ENCODE measurements at places on chromosomes 6 and 20.

DNA sequence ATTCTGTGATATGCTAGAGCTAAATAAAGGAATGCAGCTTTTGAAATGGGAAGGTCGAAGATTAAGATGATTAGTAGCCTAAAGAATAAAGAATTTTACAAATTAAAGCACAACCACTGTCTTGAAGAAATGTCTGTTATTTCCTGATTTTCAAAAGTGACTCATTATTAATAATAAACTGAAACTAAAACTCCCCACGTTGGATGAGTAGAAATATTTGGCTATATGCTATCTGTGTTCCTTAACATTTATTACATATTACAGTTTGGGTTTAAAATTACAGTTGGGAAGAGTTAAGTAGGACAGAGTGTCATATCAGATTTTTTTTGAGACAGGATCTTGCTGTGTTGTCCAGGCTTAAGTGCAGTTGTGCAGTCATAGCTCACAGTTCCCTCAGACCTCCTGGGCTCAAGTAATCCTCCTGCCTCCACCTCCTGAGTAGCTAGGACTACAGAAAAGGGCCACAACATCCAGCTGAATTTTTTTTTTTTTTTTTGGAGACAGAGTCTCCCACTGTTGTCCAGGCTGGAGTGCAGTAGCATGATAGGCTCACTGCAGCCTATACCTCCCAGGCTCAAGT is 47.1 kb downstream of the AKIRIN2 start:
- no peak for DNase-seq

DNA sequence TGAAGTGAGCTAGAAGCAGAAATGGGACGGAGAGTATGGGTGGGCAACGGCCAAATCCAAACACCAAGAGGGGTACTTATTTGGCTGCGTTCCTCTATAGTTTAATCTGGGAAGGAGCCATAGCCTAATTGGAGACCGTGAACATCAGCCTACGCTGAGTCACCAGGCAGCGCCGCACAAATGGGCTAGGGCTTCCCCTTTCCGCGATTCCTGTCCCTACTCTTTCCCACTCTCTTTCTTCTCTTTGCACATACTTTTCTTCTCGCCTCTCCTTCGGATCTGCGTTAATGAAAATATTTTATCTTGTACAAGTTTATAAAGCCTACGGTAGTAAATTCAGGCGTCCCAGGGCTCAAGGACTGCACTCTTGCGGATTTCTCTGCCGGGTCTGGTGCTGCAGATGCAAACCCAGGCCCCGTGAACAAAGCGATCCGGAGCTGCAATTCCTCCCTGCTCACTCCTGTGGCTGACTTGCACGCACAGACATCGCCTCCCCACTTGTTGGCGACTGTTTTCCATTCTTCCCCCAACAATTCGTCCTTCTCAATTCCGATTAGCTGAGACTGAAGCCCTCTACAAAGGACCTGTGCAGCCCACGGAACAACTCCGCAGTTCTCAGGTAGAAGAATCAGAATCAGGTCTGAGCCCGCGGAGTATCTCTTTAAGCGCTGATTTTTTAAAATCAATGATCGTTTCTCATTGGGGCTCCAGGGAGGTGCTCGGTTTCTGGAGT is 4.2 kb upstream of the TBX18 start:
- no peak for DNase-seq

DNA sequence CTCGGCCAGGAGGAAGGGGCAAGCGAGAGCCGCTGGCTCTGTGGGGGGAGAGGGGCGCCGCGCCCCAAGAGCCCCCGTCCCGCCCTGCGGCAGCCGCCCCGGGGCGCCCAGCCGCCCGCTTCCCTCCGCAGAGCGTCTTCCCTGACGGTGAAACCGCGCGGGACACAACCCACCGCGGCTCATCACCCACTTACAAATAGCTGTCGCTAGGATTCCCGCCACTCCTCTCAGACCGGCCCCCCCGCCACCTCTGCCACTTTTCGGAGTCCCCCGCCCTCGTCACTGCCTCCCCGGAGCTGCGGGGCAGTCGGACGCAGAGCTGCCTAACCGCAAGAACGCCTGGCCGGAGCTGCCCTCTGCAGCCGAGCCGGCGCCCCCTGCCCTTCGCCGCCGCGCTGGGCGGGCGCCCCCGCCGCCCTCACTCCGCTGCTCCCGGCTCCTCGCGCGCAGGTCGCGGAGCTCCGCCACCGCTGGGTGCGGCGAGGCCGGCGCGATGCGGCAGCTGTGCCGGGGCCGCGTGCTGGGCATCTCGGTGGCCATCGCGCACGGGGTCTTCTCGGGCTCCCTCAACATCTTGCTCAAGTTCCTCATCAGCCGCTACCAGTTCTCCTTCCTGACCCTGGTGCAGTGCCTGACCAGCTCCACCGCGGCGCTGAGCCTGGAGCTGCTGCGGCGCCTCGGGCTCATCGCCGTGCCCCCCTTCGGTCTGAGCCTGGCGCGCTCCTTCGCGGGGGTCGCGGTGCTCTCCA is at the start of gene SLC35D3:
Gene SLC35D3 (plus strand): TSS at position 366 of the 749 bp plus-strand sequence. CDS start 128 bp downstream, at position 494.
- DNase-seq: peak; percentile 18

DNA sequence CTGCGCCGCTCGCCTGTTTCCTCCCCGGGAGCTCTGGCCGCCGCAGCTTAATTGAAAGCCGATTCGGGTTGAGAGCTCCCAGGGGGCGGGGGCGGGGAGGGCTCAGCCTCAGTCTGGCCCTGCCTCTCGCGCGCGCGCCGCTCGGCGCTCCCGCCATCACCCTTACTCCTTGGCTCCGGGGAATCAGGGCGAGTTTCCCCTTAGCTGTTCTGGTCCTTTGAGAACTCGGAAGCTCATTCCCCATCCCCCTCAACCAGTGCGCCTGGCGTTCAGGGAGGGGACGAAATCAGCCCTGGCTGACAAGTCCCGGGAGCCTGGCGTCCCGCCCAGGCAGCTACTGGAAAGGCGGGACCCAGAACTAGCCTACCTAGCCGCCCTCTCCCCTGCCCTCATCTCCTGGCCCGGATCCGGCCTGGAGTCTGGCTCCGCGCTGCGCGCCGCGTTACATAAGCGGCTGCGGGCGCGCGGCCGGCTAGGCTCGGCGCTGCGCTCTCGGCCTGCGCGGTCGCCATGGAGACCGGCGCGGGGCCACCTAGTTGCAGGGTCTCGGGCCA is 2.8 kb downstream of the SLC12A5 start:
- DNase-seq: no peak

DNA sequence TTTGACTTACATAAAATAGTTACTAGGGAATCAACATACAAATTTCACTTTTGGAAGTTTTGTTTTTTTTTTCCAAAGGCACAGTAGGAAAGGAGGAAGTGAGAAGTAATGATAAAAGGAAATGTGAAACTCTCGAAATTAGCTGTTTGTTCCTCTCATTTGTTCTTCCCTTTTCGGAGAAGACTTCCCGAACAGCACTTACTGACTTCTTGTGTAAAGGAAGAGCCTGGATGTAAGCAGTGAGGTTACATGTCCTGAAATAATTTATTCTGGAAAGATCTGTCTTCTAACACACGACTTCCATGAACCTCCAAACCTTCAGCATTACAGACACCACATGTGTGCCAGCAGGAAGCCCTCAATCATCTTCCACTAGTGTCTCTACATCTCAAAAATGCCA is 59.1 kb downstream of the KIF16B start:
- DNase-seq: no peak

GRCh38 chr6:136655239-136656014 is 105.2 kb upstream of the MAP7 start:
- no peak for DNase-seq

DNA sequence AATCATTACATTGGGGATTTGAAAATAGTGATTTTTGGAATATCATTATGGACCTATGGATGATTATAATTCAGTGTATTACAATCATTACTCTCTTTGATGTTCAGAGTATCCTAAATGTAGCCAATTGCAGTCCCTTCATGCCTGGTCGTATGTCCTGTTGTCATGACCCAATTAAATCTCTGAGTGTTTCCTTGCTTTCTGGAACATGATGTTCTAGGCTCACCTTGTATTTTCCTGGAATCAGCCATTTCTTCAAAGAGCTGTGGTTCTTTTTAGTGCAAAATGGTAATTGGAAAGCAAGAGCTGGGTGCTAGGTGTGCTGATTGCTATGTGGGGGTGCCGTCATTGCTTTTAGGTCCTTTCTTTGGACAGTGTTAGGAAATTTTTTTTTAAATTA is 100.7 kb upstream of the RNF24 start:
- DNase-seq: no peak

GRCh38 chr6:158801655-158802294 is 17.4 kb downstream of the EZR start:
- no peak for DNase-seq

GRCh38 chr6:118931436-118931835 is 3.5 kb downstream of the MCM9 start:
- DNase-seq: no peak

- no peak for DNase-seq
Measured at GRCh38 chr6:56279331-56280080, 32.1 kb upstream of the COL21A1 start.

- no peak for DNase-seq
Measured at GRCh38 chr6:113500221-113500620, 356.9 kb upstream of the MARCKS start.

DNA sequence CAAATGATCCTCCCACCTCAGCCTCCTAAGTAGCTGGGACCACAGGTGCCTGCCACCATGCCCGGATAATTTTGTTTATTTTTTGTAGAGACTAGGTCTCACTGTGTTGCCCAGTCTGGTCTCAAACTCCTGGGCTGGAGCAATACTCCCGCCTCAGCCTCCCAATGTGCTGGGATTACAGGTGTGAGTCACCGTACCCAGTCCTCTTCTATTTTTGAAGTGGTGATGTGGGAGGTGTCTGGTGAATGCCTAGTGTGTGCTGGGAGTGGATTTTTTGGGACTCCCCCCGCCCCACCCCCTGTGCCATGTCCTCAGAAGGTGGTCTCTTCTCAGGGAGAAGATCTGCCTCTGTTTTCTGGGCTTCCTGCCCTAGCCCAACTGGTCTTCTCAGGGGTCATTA is 47.9 kb upstream of the CLDN20 start:
- no peak for DNase-seq

- DNase-seq: no peak
Measured at GRCh38 chr6:46291275-46291633, 120.5 kb upstream of the ENPP5 start.

- DNase-seq: no peak
Measured at GRCh38 chr6:118952683-118953082, 17.7 kb upstream of the MCM9 start.

- DNase-seq: peak; percentile 39
Measured at GRCh38 chr6:27188061-27188884, 59.2 kb upstream of the PRSS16 start.

DNA sequence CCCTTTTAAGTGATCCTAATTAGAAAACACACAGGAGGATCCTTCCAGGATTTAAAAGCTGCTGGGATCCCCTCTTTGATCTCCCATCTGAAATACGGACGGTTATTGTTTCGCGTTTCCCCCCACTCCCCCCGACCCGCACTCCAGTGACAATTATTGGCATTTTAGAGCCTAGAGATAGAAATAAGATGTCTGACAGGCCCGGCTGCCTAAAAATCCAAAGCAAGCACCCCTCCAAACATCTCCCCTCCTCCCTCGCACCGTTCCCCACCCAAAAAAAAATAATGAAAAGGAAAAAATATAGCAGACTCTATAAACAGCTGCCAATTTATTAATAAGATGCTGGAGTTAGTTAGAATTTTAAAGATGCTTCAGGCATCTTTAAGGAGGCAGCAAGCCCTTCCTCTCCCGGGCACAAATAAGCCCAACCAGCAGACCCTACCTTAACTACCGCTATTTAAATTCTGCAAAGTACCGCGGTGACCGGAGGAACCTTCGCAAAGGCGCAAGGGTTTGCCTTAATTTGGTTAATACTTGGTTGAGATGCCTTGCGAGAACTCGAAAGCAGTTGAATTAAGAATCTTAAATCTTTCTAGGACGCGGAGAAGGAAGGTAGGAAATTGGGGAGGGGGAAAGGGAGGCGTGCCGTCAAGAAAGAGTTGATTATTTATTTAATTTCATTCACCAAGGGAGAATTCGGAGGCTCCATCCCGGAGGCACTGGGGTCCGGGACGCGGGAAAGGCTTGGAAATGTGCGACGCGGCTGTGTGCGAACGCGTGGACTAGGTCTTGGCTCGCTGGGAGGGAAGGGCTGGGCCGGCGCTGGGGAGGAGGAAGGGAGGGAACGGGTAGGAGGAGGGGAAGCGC is 1.5 kb upstream of the ISM1 start:
- DNase-seq: no peak

DNA sequence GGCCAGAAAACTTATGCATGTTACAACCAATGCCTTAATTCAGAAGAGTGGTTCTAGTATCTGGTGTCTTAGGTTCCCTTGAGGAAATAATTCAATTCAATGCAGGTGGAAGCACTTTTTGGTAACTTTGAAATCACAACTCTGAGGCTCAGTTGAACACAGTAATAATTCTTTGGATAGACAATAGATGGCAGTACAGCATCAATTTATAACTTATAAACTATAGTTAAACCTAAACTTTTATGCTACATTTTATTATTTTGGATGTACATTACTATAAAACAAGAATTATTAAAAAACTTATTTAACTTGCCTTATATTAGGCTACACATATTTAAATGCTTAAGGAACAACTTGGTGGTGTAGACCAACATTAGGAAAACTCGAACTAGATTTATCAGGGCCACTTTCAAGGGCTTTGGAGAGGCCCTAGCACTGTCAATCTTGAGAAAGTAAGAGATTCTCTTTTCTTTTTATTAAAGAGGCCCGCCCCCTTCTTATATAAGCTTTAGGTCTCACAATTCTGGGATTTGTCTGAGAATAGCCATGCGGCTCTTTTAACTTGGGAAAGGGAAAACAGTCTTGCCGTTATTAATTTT is 85.9 kb downstream of the CRYBG1 start:
- no peak for DNase-seq

- no peak for DNase-seq
Measured at GRCh38 chr20:51463998-51464397, 78.5 kb downstream of the NFATC2 start.

DNA sequence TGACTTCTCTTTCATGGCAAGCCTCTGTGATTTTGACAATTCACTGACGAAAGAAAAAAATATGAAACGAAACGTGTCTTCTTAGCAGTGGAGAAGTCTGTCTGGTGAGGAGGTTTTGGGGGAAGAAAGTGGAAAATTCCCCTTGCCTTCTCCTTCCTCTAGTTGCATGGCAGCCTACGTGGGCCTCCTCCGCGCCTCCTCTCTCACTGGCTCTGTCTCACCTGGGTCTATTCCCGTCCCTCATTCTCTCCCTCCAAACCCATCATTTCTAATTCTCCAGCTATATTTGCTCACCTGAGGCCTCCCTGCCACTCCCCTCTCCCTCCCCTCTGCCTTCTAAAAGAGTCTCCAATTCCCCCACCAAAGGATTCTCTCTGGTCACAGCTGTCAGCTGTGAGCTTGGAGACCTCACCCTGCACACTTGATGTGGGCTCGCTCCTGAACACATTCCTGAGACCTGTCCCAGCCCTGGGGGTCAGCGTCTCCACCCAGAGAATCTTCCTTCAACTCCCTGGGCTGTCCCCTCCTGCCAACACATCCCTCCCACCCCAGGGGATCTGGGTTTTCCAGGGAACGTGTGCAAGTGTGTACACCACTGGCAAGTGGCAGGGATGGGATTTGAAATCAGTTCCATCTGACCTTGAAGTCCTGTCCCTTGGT is 159.6 kb upstream of the PMEPA1 start:
- DNase-seq: no peak

GRCh38 chr6:150301846-150302519 is 66.8 kb upstream of the IYD start:
- DNase-seq: no peak
